ENCODE measurements at places on chromosomes 11 and 22.
A peak's percentile ranks its signal among the peaks of the same experiment; 100 is the strongest.

- no peak for DNase-seq
Observed at GRCh38 chr22:45225732-45226502, 14.8 kb downstream of the KIAA0930 start.

- DNase-seq = no peak
Observed at GRCh38 chr11:64658265-64658664, 64.7 kb downstream of the NRXN2 start.

DNA sequence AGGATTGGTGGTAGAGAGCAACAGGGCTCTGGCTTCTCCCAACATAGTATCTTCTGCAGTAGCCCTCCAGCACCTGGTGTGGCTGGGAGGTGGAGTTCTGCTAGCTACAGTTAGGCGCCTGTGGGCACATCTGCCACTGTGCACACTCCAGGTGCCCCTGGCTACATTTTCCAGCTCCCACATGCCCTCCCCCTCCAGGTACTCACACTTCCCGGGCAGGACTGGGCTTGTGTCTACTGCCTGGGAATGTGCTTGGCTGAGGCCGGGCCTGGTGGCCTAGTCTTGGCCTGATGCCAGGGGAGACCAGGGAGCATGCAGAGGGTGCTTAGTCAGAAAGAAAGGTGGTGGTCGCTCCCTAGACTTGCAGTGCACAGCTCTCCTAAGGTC lies 15.8 kb downstream of the PHLDB1 start:
- DNase-seq = peak; percentile 95

DNA sequence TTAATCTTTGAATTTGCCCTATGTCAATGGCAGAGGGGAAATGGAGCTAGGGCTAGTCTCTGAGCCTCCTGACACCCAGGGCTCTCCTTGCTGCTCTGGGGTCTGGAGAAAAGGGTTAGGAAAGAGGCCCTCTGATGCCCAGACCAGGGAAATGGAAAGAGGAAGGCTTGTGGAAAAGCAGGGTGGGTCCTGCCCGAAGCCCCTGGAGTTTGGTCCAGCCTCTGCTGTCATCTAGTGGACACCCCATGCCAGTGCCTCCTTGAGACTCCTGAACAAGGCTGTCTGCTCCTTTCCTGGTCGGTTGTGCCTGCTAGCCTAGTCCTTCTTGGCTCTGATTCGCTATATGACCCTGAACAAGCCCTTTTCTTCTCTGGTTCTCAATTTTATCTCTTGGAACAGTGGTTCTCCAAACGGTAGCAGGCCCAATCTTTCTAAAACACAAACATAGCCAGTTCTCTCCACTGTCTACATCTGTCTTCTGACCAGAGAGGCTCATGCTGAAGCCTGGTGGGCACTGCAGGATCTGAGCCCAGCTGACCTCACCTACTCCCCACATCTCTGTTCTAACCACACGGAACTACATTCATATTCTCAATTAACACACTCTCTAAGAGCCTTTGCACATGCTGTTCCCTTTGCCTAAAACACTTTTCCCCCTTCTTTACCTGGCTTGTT lies 8.8 kb upstream of the PLA2G3 start:
- peak; percentile 64 for DNase-seq

DNA sequence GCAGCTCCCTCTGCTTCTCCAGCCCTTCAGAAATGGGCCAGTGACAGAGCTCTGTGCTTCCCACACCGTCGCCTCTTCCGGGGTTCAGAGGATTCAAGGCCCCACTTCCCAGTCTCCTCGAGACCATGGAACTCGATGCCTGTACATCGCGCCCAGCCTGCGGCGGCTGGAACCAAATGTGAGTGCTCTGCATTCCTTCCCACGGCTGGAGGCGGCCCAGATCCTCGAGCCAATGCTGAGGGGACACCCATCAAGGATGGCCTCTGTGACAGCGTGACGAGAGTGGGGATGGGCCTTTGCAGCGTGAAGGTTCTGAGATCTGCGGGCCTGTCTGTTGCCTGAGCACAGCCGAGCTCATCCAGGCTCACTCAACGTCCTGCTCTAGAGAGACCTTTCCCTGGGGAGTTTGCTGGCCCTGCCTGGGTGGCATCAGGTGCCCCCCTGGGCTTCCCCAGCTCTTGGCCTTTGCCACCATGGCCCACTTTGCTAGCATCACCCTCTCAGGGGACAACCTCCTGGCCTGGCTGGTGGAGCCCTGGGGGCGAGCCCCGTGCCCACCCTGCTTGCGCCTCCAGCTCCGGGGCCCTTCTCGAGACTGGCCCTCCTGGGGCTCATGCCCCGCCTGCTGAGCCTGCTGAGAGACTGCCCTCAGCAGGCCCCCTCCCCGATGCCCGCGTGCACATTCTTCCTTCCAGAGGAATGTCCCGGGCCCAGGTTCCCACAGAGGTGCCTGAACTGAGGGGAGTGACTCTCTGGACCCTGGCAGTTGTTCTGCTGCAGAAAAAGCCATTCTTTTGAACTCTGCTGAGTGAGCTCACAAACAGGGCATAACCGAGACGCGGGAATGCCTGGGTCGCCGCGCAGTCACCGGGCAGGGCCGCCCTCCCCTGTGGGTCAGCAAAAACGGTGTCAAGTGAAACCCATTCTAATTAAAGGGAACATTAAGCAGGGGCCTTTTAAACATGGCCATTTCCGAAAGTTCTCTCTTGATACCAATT lies 7.3 kb upstream of the MYEOV start:
- no peak for DNase-seq

GRCh38 chr22:47574556-47574955 lies 812.1 kb downstream of the TBC1D22A start:
- no peak for DNase-seq

DNA sequence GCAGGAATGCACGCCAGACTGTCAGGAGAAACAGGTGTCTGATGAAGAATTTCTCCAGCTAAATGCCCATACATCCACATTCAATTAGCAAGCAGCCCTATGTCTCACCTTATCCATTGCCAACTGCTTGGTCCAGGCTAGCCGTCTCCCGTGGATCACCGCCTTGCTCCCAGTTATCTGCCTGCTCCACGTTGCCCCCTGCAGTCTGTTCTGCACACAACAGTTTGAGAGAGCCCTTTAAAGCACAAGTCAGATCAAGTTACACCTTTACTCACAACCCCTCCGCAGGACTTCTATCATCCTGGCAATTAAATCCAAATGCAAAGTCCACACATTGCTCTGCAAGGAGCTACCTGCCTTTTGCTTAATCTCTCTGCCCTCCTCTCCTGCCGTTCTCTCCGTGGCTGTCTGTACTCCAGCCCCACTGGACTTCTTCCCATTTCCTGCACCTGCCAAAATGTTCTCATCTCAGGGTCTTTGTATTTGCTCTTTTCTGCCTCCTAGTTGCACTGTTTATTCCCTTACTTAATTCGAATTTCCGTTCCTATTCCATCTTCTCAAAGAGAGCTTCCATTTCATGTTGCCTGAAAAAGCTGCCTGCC lies 185.3 kb upstream of the LARGE1 start:
- DNase-seq = peak; percentile 29

DNA sequence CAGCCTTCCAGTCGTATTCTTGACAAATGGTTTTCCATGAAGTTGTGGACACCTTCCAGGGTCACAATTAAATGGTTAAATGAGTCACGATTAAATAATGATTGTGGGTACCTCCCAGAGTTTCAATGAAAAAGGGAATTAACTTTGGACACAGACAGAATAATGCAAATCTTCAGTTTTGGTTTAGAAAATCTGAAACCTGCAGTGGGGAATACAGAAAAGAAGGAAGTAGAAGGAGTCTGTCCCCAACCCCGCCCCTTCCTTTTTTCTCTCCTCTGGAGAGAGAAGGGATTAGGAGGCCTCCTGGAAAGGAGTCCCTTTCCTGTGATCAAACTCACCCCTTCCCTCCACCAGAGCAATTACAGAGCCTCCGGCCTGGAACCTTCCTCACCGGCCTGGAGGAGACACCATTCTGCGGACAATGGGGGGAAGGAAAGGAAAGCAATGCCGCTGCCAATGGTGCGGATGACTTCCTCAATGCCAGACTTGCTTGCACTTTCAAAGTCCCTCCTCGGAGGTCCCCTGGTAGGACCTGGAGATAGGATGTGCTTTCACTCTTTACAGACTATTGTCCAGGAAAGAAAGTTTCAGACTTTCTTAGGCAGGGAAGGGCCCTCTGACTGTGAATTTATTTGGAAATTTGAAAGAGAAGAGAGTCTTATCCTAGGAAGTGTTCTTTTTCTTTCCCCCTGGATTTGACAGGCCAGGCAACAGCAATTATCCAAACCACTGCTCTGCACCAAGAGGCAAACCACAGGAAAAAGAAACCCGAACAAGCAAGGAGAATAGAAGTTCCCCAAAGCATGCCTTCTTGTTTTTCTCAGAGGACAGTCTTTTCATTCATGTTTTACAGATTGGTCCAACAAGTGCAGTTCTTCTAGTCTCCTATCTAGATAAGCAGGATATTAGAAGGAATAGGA lies 86.8 kb downstream of the PTPRJ start:
- DNase-seq = no peak

DNA sequence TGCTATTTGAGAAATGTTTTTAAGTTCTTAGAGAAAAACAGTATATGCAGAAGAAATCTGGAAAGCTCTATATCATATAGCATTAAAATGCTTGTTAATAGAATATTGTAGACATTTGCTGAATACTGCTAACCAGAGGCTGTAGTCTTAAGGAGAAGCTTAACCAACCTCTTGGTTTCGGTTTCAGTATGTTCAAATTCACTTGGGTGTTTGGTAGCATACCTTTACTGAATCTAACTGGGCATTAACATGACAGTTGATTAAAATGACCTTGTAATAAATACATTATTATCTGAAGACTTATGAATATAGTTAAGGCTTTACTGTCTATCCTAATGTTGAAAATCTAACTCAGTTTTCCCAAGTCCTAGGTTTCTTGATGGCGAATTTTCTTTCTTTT lies 5.4 kb downstream of the PCF11 start:
- DNase-seq = no peak

- DNase-seq = no peak
Observed at GRCh38 chr11:76426660-76427059, 18.2 kb upstream of the EMSY start.

GRCh38 chr11:120795185-120795584 lies 228.7 kb upstream of the TBCEL start:
- no peak for DNase-seq

DNA sequence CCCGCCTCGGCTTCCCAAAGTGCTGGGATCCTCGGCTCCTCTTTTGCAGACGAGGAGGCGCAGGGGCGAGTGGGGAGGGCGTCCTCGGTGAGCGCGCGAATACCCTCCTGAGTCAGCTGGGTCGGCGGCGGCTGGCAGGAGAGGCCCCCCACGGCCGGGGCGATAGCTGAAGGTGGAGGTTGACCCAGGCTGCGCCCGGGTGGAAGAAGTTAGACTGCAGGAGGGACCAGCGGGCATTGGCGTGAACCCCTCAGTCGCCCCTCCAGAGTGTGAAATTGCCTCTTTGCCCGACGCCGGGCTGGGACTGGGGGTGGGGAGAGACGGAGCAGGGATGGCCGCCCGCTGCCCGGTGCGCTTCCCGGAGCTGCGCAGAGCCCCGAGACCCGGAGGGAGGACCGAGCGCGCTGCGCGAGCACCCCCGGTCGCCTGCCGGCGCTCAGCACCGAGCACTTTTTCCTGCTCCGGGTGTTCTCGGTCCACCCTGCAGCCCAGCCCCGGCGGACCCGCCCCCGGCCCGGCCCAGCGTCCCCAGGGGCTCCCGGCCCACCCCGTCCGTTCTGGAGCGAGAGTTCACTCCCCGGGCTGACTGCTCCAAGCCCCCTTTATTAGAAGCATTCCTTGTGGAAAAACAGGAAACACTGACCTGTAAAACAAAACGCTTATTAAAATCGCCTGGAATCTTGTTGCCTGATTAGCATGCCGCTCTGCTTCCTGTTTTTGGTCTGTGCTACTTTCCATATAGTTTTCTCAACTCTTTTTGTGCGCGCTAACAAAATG lies 13.7 kb upstream of the CPT1A start:
- DNase-seq = no peak

DNA sequence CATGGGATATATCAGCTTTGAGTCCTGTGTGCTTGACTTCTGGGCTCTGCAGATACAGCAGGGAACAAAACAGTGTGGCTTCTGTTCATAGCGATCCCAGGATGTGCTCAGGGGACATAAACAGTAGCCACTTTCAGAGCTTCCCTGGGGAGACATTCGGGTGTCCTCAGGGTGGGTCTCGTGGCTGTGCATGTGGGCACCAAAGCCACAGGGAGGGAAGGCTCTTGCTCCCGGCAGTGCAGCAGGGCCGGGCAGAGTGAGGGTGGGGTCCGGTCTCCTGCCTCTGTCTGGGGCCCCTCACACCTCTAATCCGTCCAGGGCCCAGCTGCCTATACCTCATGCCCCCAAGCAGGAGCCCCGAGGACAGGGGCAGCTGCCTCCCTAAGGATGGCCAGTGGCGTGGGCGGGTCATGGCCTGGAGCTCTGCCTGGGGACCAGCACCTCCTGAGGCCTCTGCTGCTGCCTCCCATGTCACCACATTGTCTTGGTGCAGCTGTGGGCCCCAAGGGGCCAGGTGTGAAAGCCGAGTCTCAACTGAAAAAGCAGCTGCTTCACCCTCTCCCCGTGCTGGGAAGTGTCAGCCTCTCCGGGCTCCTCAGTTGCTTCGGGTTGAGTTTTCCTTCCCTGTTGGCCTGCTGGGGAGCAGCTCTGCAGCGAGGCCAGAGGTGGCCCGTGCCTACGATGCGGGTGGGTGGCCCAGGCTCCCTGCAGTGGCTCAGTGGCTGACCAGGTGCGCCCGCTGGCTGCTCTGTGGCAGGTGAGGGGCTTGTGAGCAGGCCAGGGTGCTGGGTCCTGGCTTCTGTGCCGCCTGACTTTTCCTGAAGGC lies 3.8 kb downstream of the TPCN2 start:
- DNase-seq = no peak

DNA sequence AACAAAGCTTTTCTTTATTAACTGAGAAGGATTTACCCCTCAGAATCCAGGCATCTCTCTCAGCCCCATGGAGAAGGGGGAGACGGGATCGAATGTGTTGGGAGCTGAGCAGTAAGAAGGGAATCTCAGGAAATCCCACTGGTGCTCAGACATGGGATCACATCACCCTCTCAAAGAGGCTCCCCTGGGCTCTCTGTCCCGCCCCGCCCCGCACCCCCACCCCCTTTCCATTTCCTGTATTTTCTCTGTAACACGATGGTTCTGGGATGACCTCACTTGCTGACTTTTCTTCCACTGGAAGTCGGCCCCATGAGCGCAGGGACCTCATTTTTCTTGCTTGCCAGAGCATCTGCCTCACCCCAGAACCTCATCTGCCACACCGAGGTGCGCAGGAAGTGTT lies 100.0 kb downstream of the RPS6KA4 start:
- DNase-seq = no peak

- DNase-seq = no peak
Observed at GRCh38 chr11:40701027-40701426, 758.4 kb downstream of the LRRC4C start.

DNA sequence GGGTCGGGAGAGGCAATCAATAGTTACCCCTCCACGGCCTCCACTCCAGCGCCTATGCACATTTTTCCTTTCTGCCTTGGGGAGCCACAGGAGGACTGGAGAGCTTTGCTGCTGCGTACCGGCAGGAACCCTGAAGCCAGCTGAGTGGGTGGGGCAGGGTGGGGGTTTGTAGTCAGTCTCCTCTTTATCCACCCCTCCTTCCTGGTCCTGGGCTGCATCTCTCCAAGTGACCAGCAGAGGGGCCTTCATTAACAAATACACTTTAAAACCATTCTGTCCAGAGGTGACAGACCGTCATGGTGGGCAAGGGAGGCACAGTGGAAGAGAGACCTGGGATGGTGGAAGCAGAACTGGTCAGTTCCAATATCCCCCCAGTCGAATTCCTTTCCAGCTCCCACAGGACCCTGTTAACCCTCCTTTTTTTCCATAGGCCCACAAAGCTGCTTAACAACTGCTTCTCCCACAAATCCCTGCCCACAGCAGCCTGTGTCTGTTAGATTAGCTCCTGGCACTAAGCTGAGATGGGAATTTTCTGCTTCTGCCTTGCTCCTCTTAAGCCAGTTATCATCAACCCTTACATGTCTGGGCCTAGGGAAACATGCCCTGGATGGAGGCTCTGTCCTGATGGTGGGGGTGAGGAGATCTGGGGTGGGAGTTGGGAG lies 3.9 kb upstream of the ABCG4 start:
- peak; percentile 60 for DNase-seq

Measured in SHP77 (cell line).